Stimulated activated CD4-positive, alpha-beta T cell treated with anti-CD3 and anti-CD28 coated beads, Interleukin-1b, Interleukin-23, amount 100 ng/mL, for 1 hour (primary cell): ENCODE measurements at places on chromosomes 7 and 10.
A peak's percentile ranks its signal among the peaks of the same experiment; 100 is the strongest.

DNA sequence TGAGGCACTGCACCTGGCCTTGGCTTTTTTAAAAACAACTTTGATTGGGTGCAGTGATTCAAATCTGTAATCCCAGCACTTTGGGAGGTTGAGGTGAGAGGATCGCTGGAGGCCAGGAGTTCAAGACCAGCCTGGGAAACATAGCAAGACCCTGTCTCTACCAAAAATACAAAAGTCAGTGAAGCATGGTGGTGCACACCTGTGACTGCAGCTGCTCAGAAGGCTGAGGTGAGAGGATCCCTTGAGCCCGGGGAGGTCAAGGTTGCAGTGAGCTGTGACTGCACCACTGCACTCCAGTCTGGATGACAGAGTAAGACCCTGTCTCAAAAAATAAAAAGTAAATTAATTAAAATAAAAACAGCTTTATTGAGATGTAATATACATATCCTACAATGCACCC is 84.9 kb downstream of the NPTX2 start:
- DNase-seq = no peak

GRCh38 chr7:117132321-117133120 is 179.2 kb downstream of the ST7 start:
- DNase-seq = no peak

DNA sequence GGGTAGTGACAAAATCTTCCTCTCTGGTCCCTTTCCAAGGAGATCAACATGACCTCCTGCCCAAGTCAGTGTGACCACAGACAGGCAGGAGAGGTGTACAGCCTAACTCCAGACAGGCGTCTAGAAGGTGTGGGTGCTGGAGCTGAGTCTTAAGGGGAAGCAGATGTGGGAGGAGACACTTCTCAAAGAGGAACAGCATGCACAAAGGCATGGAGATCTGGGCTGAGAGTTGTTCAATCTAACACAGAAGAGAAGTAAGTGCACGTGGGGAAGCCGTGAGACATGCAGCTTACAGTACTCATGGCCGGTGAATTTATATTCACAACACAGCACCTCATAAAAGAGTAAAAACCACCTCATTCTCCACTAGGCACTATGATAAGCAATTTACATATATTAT is 23.8 kb upstream of the GSDME start:
- DNase-seq = no peak

- no peak for DNase-seq
These were observed 417.6 kb downstream of the GLRX3 start for GRCh38 chr10:130553826-130554225.

GRCh38 chr10:23314835-23315239 is 29.8 kb downstream of the C10orf67 start:
- peak; percentile 20 for DNase-seq

DNA sequence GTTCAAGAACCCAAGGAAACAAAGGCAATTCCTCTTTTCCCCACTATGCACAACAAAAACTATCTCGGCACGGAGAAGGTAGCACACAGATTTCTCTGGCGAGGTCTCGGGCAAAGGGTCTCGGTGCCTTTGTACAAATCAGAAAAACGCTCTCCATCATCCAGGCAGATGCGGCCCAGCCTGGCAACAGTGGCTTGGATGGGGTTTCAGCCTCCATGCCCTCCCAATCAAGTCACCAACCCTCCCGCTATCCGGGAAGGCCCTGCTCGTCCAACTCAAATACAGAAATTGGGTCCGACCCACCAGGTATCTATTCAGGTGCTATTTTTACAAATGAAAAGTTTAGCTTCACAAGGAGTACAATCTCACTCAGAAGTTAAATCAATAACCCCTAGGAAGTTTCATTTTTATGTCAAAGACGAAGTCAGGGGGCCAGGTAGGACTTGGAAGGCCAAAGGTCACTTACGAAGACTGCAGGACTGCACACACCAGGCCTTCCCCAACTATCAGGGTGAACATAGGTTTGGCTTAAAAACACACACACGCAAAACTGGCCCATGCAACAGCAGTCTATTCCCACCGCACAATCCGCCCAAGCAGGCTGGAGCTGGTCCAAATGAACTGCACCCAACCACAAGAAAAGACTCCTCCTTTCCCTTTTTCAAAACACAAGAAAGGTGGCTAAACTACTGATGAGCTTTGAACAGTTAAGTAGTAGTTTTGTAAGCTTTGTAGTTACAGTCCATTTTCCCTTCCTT is 43.0 kb downstream of the GNA12 start:
- no peak for DNase-seq

DNA sequence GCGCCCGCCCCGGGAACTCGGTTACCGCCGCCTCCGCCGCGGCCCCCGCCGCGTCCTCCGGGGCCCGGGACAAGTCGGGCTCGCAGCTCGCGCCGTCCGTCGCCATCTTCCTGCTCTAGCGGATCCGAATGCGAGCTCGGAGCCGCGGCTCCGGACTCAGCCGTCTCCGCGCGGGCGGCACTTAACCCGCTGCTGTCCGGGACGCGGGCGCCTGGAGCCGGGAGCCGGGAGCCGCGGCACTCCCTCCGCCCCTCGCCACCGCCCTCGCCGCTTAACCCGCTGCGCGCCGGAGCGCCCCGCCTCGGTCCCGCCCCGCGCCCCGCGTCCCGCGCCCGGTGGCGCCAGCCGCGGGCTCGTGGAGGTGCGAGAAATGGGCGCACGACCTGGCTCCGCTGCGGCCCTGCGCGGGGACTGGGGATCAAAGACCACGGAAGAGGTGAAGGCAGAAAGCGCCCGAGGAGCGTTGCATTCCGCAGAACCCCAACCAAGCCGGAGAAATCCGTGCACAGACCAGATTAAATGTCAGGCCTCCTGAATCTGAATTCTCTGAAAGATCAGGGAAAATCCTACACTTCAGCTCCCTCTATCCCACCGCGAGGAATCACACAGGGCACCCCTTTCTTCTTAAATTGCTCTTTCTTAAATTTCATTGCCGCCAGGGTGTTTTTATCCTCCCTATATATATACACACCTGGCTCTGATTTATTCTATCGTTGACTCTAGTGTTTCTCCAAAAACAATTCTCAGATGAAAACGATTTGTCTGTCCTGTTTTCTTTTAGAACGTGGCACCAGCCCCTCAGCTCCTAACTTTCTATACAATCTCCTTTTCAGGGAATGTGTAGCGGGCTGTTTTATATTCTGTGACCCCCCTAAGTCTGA is at the start of gene CTTNBP2:
TSS of gene CTTNBP2 (minus strand) at position 132 of the 881 bp plus-strand sequence. CDS start at position 106, 26 bp downstream.
- DNase-seq = no peak

- no peak for DNase-seq
These were observed 1.8 kb downstream of the CHRM2 start for GRCh38 chr7:136869991-136870865.

DNA sequence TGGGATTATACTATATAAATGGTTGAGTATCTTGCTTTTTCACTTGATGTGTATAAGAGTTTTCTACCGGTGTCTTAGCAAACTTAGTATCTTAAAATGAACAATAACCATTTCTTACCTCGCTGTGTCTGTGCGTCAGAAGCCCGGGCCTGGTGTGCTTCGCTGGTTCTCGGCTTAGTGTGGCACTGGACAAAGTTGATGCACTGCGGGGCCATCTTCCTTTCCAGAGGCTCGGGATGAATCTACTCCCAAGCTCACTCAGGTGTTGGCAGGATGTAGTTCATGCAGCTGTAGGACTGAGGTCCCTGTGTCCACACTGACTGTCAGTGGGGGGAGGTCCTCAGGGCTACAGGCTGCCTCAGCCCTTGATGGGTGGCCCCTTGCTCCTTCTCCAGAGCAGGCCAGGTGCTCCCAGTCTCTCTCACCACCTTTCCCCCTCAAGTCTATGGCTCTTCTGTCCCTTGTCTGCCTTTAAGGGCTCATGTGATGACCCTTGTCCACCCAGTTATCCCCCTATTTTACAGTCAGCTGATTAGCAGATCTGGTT is 227.8 kb downstream of the GLRX3 start:
- no peak for DNase-seq

DNA sequence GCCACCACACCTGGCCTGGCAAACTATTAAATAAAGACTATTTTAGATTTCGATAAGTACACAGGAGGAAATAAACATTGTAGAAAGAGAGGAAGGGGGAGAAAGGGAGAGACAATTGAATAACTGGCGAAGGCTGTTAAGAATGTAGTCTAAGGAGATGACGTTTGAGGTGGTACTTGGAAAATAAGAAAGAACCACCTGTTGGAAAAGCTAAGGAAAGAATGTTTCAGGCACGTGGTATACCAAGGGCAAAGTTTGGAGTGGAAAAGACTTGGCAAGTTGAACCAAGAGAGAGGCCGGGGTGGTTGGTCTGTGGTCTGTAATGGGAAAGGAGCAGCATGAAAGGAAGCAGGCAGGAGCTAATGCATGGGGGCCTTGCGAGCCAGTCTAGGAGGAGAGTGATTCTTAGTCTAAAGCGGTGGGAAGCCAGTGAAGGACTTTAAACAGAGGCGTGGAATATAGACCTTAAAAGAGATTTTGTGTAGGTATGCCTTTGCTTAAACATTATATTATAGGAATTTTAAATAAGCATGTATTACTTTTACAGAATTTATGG is 9.4 kb downstream of the ING3 start:
- DNase-seq = no peak

- DNase-seq = no peak
These were observed 51.0 kb downstream of the CFAP46 start for GRCh38 chr10:132891368-132891767.

GRCh38 chr10:100661520-100661919 is 83.9 kb upstream of the PAX2 start:
- DNase-seq = no peak

- no peak for DNase-seq
These were observed 240.4 kb downstream of the KIAA1217 start for GRCh38 chr10:24449321-24449740.

- no peak for DNase-seq
These were observed 17.4 kb downstream of the HBP1 start for GRCh38 chr7:107186240-107186639.

DNA sequence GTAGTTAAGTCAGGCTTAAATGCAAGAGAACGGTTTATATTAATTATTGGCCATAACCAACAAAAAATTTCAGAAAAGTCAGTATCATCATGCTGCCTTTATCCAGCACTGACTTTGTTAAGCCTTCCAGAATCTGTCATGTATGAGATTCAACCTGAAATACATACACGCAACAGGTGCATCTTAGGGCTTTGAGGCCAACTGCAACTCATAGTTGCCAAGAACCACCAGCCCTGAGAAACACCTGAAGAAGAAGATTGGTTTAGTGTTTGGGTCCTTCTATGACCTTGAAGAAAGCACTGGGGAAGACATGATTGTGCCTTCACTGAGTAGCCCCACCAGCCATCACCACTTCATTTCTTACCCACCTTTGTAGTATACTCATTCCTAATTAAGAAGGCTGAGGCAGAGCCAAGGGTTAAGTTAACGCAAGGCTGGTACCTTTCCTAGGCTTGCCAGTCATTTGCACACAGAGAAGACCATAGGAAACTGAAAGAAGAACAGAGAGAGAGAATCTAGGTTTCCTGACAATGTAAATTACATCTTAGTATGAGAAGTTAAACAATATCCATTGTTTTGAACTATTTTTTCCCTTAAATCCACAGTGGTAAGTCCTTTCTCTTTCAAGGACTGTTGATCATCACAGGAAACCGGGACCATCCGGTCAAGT is 200.1 kb upstream of the PRKCQ start:
- no peak for DNase-seq

DNA sequence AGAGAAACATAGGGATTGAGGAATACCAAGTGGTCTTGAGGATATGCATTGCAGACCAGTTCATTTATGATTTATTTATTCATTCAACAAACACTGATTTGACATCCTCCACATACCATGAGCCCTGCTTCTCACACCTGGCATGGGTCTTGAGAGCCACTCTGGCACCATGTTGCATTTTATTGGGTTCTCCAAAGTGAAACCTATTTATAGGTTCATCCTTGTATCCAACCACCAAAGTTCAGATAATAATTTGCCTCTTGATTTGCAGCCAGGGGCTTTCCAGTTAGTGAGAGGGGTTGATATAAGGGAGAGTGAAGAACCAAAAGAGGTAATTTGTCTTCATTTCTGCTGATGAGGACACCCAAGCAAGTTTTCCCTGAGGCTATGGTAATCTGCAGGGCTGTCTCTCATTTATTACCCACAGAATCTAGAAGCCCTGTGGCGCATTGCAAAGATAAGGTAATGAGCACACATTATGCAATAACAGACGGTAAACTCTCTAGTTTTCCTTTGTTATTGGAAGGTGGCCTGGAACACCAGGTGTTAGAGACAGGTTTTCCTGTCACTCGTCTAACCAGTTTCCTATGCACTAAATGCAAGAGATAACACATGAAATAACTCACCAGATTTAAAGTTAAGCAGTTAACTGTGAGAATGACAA is 28.8 kb upstream of the ICA1 start:
- DNase-seq = no peak

DNA sequence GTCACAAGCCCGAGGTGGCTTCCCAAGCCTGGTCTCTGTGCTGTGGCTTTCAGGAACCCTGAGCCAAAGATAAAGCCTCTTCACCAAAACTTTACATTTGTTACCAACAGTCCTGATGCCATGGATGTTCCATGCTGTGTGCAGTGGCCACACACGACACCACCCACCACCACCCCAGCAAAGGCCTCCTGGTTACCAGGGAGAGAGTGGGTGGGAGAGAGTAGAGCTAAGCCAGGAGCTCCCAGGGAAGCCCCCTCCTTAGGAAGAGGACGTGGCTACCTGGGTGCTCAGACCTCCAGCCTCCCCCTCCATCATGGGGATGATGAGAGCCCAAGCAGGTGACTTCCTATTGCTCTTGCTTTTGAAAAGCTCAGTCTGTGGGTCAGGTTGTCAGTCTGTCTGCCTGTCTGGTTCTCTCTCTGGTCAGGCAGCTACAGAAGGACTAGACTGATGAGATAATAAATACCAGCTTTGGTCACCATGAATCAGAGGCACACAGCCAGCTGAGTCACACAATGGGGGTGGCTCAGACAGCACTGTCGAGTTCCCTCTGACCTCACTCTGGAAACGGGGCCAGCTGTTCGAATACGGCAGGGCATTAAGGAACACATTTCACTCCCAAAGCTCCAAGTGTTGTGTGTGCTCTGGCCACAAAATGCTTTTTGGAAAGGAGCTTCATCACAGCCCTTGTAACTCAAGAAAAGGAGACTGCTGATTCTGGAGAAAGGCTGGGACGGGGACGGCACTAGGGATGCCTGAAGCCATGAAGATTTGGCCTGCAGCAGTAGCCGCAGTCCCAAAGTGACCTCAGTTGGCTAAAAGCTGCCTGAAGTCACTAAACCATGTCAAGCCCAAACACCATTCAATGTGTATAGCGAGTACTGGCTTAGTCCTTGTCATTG is 166.0 kb downstream of the FANK1 start:
- no peak for DNase-seq

- no peak for DNase-seq
These were observed 50.6 kb downstream of the ZNF438 start for GRCh38 chr10:30980951-30981616.
